CD4-positive, CD25-positive, alpha-beta regulatory T cell (primary cell): ENCODE measurements at places on chromosomes 2 and 18.

DNA sequence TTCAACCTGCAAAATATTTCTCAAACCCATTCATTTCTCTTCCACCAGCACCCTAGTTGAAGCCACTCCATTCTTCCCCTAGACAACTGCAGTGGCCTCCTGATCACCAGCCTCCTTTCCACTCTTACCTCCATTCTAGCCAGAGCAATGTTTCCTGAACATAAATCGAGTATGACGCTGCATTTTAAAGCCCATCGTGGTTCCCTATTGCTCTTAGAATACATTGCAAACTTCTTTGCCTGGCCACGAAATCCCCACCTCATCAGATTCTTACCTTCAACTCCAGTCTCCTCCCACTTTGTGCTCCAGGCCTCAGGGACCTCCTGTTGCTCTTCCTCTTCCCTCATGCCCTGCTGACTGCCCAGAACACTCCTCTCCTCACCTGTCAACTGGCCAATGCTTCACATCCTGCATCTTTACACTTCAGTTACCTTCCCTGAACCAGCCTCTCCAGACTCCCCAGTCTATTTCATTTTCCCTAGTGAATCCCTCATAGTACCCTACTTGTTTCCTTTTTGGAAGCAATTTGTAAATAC is 176.5 kb upstream of the CTAGE1 start:
- DNase-seq, result no peak
- no peaks in the 10 kb centered on the region for H3K36me3 ChIP-seq
- no peak overlapping the region for H3K27ac ChIP-seq
- H3K4me1 ChIP-seq, result no peaks in the 10 kb centered on the region
- no peak overlapping the region for H3K4me3 ChIP-seq

- H3K27me3 ChIP-seq, result no peaks in the 10 kb centered on the region
- no peak overlapping the region for H3K4me3 ChIP-seq
- H3K4me1 ChIP-seq, result no peaks in the 10 kb centered on the region
- H3K27ac ChIP-seq, result no peak overlapping the region
- H3K36me3 ChIP-seq, result no peaks in the 10 kb centered on the region
Observed at GRCh38 chr2:30406853-30407252, 40.2 kb upstream of the LCLAT1 start.

DNA sequence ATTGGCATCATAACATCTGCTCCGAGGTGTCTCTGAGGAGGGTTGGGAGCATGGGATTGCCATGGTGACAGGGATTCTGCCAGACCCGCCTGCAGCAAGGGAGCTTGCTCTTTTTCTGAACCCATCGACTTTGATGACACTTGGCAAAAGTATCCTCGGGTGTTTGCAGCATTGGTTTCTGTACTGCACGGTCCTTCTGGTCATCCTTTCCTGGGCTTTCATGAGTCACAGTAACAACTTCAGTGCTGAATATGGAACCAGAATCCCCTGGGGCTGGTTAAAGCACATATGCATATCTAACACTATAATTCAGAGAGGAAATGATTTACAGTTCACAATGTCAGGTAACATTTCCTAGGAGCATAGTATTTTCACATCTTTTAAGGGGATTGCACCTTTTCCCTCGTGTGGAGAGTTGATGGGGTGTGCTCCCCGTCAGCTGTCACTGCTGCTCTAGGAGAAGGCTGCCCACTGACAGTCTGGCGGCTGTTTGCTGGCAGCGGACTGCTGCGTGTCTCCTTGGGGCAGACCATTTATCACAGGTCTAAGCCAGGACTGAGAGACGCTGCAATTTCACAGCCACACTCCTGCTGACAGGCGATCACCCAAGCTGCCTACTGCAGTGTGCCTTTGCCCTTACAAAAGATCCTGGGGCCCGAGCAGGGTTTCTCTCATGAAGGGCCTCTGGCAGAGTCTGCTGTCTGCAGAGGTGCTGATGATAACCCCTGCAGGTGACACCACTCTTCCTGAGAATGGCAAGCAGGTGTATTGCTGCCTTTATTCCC is 425.3 kb downstream of the THSD7B start:
- no peak for DNase-seq
- no peaks in the 10 kb centered on the region for H3K4me1 ChIP-seq
- no peaks in the 10 kb centered on the region for H3K27me3 ChIP-seq
- no peak overlapping the region for H3K4me3 ChIP-seq
- H3K27ac ChIP-seq, result no peak overlapping the region

DNA sequence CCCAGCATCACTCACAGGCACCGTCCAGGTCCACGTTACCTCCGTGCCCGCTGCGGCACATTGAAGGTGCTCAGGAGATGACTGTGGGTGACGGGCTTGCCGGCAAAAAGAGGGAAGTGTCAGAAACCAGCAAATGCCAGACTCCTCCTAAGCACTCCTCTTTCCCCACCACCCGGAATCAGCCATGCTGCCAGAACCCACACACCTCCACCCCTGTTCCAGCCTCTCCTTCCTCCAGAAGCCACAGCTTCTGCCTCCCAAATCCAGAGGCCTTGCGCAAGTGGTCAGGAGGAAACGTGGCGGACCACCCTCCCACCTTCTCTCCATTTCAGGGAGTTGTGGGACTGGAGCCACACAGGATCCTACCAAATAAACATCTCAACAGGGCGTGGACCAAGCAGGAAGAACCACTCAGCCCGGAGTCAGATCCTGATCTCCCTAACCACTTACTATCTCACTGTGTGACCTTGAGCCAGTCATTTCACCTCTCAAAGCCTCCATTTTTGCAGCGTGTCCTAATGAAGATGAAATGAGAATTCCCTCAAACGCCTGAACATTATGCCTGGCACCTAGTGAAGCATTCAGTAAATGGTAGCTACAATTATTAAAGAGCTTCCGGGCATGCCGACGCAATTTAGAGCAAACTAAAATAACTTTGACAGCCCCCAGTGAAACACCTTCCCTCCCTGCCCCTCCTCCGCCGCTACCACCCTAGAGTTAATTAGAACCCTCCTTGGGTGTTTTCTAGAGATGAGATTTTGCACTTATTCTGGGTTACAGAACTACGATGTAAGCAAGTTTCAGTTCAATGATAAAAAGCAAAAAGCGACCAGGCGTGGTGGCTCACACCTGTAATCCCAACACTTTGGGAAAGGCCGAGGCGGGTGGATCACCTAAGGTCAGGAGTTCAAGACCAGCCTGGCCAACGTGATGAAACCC is 32.9 kb downstream of the SMAD7 start:
- no peak for DNase-seq
- H3K36me3 ChIP-seq, result peaks cover 16% of the 10 kb centered on the region
- H3K4me1 ChIP-seq, result peaks cover 6% of the 10 kb centered on the region
- H3K27me3 ChIP-seq, result no peaks in the 10 kb centered on the region
- H3K4me3 ChIP-seq, result no peak overlapping the region

GRCh38 chr2:133674433-133675331 is 106.4 kb upstream of the NCKAP5 start:
- no peak for DNase-seq
- no peaks in the 10 kb centered on the region for H3K36me3 ChIP-seq
- no peaks in the 10 kb centered on the region for H3K4me1 ChIP-seq
- H3K4me3 ChIP-seq, result no peak overlapping the region
- H3K27me3 ChIP-seq, result peaks cover 3% of the 10 kb centered on the region
- H3K27ac ChIP-seq, result no peak overlapping the region

GRCh38 chr2:29097569-29097968 is 17.6 kb upstream of the CLIP4 start:
- H3K4me1 ChIP-seq, result no peaks in the 10 kb centered on the region
- DNase-seq, result no peak
- no peak overlapping the region for H3K4me3 ChIP-seq
- no peak overlapping the region for H3K27ac ChIP-seq
- peaks cover 3% of the 10 kb centered on the region for H3K27me3 ChIP-seq

DNA sequence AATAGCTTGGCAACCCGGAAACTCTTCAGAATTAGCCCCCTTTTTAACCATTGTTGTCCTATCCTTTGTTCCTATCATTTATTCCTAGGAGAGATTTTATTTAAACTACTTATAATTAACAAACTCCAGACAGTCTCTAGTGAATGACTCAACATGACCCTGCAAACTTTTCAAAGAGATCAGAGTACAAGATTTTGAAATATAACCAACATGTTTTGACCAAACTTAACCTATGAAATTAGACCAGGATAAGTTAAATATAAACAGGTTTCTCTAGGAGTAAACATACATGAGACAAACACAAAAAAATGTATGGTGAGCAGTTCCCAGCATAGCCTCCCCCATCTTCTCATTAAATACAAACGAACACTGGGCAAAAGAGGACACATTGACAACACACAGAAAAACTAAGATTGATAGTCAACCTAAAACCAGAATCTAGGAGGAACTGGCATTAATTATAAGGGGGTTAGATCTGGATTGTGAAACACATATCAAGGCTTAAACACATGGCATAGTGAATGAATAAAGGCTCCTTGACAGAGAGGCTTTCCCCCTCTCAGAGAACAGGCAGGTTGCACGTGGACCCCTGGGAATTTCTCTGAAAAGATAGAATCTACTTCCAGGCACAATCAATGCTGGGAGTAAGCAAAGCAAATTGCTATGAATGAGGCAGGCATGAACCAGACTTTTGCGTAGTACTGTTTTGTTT is 284.1 kb downstream of the IRS1 start:
- H3K27ac ChIP-seq, result no peak overlapping the region
- no peak for DNase-seq

DNA sequence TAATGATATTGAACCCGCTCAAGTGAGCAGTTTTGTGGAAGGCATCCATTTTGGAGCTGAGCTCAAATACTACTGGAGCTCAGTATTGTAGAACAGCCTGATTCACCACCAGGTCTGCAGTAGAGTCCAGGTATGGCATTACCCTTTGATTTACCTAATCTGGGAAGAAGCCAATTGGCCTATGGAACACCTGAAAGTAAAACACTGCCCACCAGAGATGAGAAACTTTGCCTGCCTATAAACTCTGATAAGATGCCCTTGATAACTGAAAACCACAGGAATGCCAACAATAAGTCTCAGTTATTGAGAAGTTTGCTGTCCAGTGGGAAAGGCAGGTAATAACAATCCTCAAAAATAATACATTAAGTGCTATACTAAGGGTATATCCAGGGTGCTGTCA is 25.5 kb upstream of the TDRD15 start:
- H3K27me3 ChIP-seq, result no peaks in the 10 kb centered on the region
- H3K4me1 ChIP-seq, result no peaks in the 10 kb centered on the region
- H3K4me3 ChIP-seq, result no peak overlapping the region
- H3K27ac ChIP-seq, result no peak overlapping the region

- no peak overlapping the region for H3K27ac ChIP-seq
- H3K27me3 ChIP-seq, result no peaks in the 10 kb centered on the region
- H3K4me1 ChIP-seq, result peaks cover 11% of the 10 kb centered on the region
- H3K4me3 ChIP-seq, result no peak overlapping the region
- peaks cover 40% of the 10 kb centered on the region for H3K36me3 ChIP-seq
Observed at GRCh38 chr2:237720957-237721356, 77.6 kb upstream of the RBM44 start.

- H3K27me3 ChIP-seq, result no peaks in the 10 kb centered on the region
- no peak overlapping the region for H3K27ac ChIP-seq
- H3K36me3 ChIP-seq, result no peaks in the 10 kb centered on the region
- DNase-seq, result no peak
Observed at GRCh38 chr2:10279472-10279870, 23.2 kb upstream of the HPCAL1 start.

DNA sequence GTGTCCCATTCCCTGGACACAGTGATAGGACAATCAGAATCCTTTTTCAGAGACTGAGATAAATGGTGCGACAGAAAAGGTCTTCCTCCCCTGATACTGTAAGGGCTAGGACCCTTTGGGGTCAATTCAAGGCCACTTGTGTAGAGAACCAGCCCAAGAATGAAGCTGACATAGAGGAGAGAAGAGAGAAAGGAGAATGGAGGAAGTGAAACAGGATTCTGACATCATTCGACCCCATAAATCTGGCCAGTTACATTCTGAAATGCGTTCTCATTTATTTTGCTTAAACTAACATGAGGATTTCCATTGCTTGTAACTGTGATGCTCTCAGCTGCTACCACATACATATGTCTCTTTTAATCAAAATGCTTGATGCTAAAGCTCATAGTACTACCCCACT is 148.1 kb downstream of the TMEM163 start:
- DNase-seq, result no peak
- peaks cover 8% of the 10 kb centered on the region for H3K27me3 ChIP-seq
- H3K36me3 ChIP-seq, result no peaks in the 10 kb centered on the region
- H3K4me1 ChIP-seq, result no peaks in the 10 kb centered on the region

GRCh38 chr2:175872721-175873120 is 129.3 kb downstream of the LNPK start:
- peaks cover 6% of the 10 kb centered on the region for H3K27me3 ChIP-seq
- H3K36me3 ChIP-seq, result no peaks in the 10 kb centered on the region
- H3K27ac ChIP-seq, result no peak overlapping the region

GRCh38 chr2:221501210-221501882 is 70.8 kb downstream of the EPHA4 start:
- peaks cover 3% of the 10 kb centered on the region for H3K36me3 ChIP-seq
- H3K4me3 ChIP-seq, result no peak overlapping the region
- no peak overlapping the region for H3K27ac ChIP-seq
- H3K4me1 ChIP-seq, result no peaks in the 10 kb centered on the region
- no peak for DNase-seq
- H3K27me3 ChIP-seq, result no peaks in the 10 kb centered on the region

- H3K27ac ChIP-seq, result no peak overlapping the region
- H3K36me3 ChIP-seq, result no peaks in the 10 kb centered on the region
Observed at GRCh38 chr2:26459991-26460612, 17.8 kb downstream of the OTOF start.

GRCh38 chr2:222993920-222994650 is 57.9 kb upstream of the KCNE4 start:
- no peaks in the 10 kb centered on the region for H3K4me1 ChIP-seq
- no peaks in the 10 kb centered on the region for H3K27me3 ChIP-seq
- H3K27ac ChIP-seq, result no peak overlapping the region

DNA sequence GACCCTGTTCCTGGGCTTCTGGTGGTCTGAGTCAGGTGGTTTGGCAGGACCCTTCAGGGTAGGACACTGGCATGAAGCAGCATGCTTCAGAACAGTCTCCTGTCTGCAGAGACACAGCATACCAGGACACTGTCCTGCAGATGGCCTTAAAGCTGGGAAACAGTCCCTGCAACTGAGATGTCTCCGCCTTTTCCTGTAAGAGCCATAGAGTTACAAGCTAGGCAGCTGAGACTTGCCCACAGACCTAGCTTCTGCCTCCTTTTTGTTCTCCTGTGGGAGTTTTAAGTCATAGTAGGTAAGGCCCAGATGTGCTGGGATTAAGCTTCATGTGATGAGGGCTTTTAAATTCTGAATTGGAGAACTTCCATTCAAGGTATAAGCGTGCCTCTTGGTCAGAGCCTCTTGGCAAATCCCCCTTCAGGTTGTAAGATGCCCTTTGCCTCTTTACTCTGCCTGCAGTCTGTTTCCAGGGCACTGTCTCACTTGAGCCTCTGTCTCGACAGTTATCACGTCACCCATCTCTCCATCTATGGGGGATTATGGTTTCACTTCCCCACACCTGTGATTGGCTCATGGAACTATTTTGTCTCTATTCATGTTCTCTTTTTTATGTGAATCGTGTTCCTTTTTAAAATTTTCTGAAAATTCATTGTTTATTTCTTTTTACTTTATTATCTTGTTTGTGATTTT is 51.8 kb downstream of the COA5 start:
- no peaks in the 10 kb centered on the region for H3K27me3 ChIP-seq
- H3K27ac ChIP-seq, result no peak overlapping the region
- DNase-seq, result no peak
- no peaks in the 10 kb centered on the region for H3K4me1 ChIP-seq
- H3K36me3 ChIP-seq, result peaks cover 97% of the 10 kb centered on the region
- H3K4me3 ChIP-seq, result no peak overlapping the region

- H3K4me3 ChIP-seq, result no peak overlapping the region
- no peaks in the 10 kb centered on the region for H3K27me3 ChIP-seq
- no peak overlapping the region for H3K27ac ChIP-seq
- H3K4me1 ChIP-seq, result peaks cover 5% of the 10 kb centered on the region
Observed at GRCh38 chr2:25349397-25349796, 7.7 kb upstream of the DNMT3A start.
